ENCODE measurements at places on chromosomes 11 and 22. TPM values are rescaled to one million over a fixed set of nuclear protein-coding genes. Genes with fewer than 3 reads are reported as not detected.
A peak's percentile ranks its signal among the peaks of the same experiment; 100 is the strongest.

- DNase-seq = no peak
These were observed 45.3 kb downstream of the RTL6 start for GRCh38 chr22:44452531-44453420.

GRCh38 chr11:48123254-48123875, 93.2 kb upstream of the OR4B1 start:
- DNase-seq = peak; percentile 41

GRCh38 chr11:17703951-17704350, 15.4 kb upstream of the MYOD1 start:
- no peak for DNase-seq

- no peak for DNase-seq
These were observed 4.7 kb downstream of the GAL3ST1 start for GRCh38 chr22:30569674-30570202.

BTG4 gene
- total RNA-seq = not detected

TPH1 gene
- not detected for total RNA-seq
